ENCODE measurements at places on chromosomes 6 and 20.
A peak's percentile ranks its signal among the peaks of the same experiment; 100 is the strongest.

DNA sequence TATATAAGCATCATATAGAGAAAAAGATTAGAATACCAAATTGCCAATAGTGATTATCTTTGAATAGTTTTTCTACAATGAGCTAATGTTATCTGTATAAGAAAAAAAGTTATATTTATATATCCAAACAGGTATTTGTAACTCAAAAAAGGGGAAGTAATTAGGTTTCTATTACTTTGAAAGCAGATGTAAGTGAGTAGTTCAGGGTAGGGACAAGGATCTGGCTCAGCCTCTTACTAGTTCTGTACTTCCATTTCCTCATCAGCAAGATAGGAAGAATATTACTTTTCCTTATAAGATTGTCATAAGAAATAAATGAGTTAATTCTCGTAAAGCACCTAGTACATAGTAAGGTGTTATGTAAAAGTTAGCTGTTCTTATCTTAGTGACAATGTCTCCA lies 32.2 kb downstream of the AHI1 start:
- DNase-seq = no peak

GRCh38 chr20:38114353-38114791 lies 50.7 kb downstream of the TGM2 start:
- no peak for DNase-seq

GRCh38 chr6:42451333-42452170 lies at the start of gene TRERF1:
Gene TRERF1 (minus strand): TSS chr6:42451926. CDS start chr6:42269590, 182,336 bp downstream.
- DNase-seq = no peak

- DNase-seq = no peak
Measured at GRCh38 chr6:23953976-23954375, 172.0 kb upstream of the NRSN1 start.

GRCh38 chr20:33732166-33732970 lies 572 bp downstream of the ZNF341 start:
- peak; percentile 93 for DNase-seq

DNA sequence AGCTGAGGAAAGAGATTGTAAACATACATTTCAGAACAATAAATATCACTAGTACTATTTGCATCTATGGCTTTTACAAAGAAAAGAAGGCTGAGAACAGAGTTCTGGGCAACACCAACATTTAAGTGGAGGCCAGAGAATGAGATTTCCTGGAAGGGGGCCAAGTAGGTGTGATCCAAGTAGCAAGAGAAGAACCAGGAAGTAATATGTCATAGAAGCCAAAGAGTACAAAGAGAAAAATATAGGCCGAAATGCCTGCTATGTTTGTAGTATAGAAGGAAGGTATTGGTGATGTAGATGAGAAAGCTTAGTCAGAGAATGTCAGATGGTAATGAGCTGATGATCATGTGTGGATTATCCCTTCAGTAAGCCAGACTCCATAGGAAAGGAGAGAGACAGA lies 94.5 kb downstream of the PERP start:
- DNase-seq = no peak

DNA sequence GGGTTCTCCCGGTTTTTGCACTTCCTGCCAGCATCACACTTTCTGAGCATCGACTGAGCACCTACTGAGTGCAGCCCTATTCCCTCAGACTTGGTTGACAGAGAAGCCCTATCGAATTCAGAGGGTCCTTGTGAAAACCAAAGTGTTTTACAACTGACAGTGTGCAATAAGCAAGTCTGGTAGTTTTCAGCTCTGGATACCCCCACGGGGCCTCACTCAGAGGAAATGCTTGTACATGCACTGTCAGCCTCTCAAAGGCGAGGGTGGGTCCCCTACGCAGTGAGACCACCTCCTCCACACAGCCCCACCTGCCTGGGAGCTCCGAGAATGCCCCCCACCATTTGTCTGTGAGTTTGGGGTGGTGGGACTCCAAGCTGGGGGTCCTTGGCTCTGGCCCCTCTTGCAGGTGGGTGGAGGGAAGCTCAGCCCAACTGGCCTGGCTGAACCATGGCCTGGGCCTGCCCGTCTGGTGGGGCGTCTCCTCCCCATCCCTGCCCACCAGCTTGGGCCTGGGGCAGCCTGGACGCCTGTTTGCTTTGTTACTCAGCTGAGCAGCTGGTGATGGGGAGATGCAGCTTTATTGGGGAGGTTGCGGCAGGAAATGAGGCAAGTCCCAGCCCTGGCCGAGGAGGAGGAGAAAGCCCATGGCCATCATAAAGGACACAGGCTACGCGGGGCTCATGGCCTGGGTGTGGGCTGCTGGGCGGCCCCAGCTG lies 1.7 kb downstream of the SPDEF start:
- DNase-seq = no peak

DNA sequence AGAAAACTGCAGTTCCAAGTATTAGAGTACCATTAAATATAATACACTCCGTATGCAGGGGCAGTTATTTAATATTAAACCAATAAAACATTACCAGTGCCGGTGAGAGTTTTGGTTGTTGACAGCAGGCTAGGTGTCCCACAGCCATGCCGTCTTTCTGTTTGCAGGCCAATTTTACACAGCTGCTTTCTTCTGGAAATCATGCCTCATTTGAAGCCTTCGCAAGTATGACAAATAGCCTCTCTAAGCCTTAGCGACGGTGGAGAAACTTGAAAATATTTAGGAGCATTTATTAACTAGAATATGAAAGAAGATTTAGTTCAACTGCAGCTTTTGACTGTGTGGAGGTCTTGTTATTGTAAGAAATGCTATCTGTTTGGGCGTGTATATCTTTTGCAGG lies 226.0 kb downstream of the BMP2 start:
- DNase-seq = no peak

DNA sequence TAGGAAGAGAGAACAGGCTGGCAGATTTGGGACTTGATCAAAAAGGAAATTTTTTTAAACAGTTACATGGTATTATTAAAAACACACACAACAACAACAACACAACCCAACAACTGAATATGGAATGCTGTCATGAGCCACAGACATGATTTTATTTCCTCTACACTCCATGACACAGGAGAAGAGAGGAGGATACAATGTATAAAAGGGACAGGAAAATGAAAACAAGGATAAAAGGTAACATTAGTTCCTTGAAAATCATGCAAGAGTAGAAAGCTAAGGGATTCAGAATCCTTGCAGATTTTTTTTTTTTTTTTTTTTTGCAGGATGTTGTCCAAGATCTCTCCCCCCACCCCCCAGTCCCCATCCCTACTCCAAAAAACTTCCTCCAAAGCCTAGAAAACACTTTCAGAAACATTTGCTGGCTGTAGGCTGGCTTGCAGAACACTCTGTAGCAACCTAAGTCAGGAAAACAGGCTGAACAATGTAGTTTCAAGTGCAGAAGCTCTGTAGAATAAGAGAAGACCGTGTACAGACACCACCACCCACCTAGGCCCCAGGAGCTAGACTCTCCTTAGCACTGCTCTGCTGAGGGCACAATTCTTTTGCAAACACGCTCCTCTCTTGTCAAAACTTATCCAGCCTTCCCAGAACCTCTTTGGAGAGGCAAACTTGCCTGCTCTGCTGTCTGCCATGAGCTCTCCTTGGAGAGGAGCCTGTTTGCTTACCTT lies 845 bp downstream of the ZMYND8 start:
- no peak for DNase-seq

GRCh38 chr6:912871-913835 lies 220.2 kb upstream of the EXOC2 start:
- DNase-seq = no peak

DNA sequence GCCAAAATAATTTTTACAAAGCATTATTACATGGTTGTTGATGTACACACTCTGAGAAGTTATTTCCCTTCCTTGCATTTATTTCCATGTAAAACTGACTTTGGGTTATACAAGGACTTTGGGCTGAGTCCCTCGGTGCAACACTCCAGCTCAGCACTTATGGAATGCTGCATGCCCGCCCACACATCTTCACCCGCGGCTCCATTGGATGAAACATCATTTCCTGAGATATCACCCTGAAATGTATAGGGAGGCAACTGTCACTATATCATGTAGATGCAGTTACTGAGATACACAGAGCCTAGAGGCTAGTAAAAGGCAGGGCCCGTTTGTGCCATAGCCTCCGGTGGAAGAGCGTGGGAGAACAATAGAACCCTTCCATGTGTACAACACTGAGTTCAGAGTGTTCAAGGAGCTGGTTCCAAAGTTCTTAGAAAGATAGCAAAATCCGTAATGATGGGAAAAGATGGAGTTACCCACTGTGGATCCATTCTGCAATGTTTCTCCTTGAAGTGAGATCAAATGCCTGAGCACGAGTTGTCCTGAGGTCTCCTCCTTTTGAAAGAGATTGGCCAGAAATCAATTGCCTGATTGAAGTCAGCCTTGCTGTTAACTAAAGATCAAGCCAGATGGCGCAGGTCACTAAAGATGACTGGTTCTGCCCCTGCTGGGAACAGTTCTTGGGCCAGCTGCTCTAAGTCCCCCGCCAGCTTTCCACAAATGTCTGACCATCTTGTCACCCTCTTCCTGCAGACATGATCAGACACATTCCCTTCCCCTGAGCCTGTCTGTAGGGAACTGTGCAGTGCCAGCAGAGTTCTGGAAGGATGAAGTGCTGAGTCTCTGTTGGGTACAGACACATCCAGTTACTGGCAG lies 100.9 kb upstream of the IYD start:
- DNase-seq = no peak

- no peak for DNase-seq
Measured at GRCh38 chr6:56073315-56073714, 174.1 kb downstream of the COL21A1 start.

GRCh38 chr6:137227871-137228302 lies 8.7 kb upstream of the IFNGR1 start:
- no peak for DNase-seq

GRCh38 chr6:55131616-55132015 lies 42.7 kb upstream of the HCRTR2 start:
- DNase-seq = no peak

DNA sequence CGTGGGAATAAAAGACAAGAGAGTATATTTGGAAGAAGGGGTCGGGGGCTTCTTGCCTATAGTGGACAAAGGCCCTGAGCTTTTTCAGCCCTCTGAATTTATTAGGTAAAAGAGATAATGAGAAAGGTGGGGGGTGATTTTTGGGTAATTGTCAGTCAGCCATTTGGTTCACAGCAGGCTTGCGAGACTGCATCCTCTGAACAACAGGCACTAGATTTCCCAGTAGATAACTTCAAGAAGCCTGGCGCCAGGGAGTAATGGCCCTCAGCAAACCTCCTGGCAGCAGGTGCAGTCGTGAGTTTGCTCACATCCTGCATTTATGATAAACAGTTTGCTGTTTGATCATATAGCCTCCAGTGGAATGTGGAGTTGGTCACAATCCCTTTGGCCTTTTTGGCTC lies 609.0 kb downstream of the DHX35 start:
- DNase-seq = no peak

DNA sequence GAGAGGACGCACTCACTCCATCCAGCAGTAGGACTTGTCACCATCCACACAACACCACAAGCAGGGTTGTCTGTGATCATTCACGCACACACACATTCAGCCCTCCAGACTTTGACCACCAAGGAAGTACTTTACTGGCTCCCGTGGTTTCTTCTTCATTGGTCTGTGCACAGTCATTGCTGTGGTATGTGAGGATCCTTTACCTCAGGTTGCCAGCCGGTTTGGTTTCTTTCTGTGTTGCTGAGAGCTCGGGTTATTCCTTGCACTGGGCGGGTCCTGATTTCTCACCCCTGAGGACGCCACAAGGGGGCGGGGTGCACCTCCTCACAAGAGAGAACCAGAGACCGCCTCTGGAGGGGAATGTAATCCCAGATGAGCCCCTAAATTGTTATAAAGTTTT lies 11.2 kb downstream of the SLC35A1 start:
- no peak for DNase-seq

GRCh38 chr6:43310624-43311023 lies 2.0 kb upstream of the CRIP3 start:
- no peak for DNase-seq

DNA sequence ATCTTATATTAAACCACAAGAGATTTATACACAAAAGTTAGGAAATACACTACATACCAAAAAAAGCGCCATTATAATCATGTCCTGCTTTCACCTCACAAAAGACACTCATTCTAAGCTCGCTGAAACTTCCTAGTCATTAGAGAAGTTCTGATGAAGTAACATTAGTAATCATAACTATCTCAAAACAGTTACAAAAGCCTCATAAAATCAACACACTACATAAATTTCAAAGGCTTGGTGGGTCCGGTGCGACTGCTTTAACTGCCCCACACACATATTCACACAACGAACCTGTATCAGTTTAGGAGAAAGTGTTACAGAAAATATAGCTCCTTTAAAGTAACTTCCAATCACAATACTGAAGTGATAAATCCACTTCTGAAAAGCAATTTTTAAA lies 1.9 kb downstream of the PHIP start:
- no peak for DNase-seq

GRCh38 chr6:107870381-107870780 lies 46.3 kb upstream of the SCML4 start:
- DNase-seq = no peak

GRCh38 chr6:113997116-113997515 lies 26.2 kb upstream of the HDAC2 start:
- no peak for DNase-seq

DNA sequence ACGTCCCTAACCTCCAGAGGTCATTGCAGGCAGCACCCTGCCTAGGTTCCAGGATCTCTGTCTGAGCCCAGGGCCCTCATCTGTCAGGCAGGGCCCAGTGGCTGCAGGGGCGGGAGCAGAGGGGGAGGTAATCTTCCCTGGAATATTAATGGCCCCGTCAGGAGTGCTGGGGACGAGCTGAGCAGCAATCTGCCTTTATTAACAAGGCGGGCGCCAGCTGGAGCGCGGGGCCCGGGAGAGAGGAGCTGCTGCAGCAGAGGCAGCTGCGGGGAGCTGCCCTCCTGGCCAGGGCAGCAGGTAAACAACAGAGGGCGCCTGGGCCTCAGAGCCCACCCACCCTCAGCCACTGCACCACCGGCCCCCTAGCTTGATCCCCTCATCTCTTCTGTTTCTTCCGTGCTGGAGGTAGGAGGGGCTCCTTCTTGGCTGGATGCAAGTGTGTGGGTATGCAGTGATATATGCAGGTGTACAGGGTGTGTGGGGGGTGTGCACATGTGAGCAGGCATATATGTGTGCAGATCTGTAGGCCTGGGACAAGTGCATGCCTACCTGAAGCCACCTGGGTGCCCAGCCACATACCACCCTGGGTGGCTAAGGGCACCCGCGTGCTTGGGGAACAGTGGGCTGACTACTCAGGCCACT lies 131.8 kb upstream of the MLN start:
- no peak for DNase-seq

DNA sequence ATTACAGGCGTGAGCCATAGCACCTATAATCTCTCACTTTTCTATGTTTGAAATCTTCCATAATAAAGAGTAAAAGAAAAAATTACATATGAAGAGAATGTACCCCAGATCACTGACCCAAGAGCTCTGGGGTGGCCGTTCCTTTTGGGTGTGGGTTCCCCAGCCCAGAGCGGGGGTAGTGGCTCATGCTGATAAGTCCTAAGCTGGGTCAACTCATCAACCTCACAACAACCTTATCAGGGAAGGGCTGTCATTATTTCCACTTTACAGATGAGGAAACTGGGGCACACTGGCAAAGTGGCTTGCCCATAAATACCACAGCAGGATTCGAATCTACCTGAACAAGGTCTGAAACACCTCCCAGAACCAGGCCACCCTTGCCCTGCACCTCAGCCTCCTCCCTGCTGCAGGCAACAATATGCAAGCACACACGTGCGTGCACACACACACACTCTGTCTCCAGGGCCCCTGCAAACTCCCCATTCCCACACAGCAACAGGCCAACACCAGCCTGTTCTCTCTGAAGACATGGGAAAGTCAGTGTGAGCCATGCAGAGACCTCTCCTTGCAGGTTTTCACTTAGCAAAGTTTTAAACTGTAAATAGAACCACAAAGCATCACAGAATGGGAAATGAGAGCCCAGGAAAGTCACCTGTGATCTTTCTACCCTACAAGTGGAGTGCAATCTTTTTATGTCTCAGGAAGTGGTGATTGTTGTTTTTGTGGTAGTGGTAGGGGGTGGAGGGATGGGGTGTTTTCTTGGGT lies 27.7 kb downstream of the BFSP1 start:
- DNase-seq = no peak
